ENCODE measurements at places on chromosomes 12 and 14. TPM values are rescaled to one million over a fixed set of nuclear protein-coding genes. Genes with fewer than 3 reads are reported as not detected.

SIRT4 gene
- 1.5 TPM for polyA plus RNA-seq

CLEC4C gene
- polyA plus RNA-seq: not detected

EML1 gene
- polyA plus RNA-seq: 11.8 TPM

TAS2R9 gene
- not detected for polyA plus RNA-seq

RNASE1 gene
- not detected for polyA plus RNA-seq

CBLN3 gene
- 8.6 TPM for polyA plus RNA-seq

ADIPOR2 gene
- polyA plus RNA-seq: 17.5 TPM

NPAS3 gene
- 0.04 TPM for polyA plus RNA-seq

SLC39A5 gene
- polyA plus RNA-seq: not detected

CYP27B1 gene
- polyA plus RNA-seq: 0.76 TPM

KCNH3 gene
- 0.02 TPM for polyA plus RNA-seq

SNRPF gene
- polyA plus RNA-seq: 8.9 TPM

ZDHHC22 gene
- not detected for polyA plus RNA-seq

NFE2 gene
- 0.89 TPM for polyA plus RNA-seq

CLEC6A gene
- polyA plus RNA-seq: not detected

OASL gene
- polyA plus RNA-seq: 0.49 TPM

ENDOU gene
- polyA plus RNA-seq: 0.06 TPM

CHMP4A gene
- 36.3 TPM for polyA plus RNA-seq

LHX5 gene
- not detected for polyA plus RNA-seq

SSTR1 gene
- 55.9 TPM for polyA plus RNA-seq

KCNC2 gene
- polyA plus RNA-seq: not detected

FOXG1 gene
- polyA plus RNA-seq: not detected

PABPN1 gene
- 143 TPM for polyA plus RNA-seq

SDR39U1 gene
- polyA plus RNA-seq: 28.9 TPM

NGB gene
- not detected for polyA plus RNA-seq

DERA gene
- polyA plus RNA-seq: 31.1 TPM

CLEC9A gene
- not detected for polyA plus RNA-seq

FAM186B gene
- 0.12 TPM for polyA plus RNA-seq

LRRK2 gene
- 1.5 TPM for polyA plus RNA-seq

SERPINA3 gene
- polyA plus RNA-seq: 0.91 TPM

PPP1R12A gene
- polyA plus RNA-seq: 52.4 TPM

DHH gene
- not detected for polyA plus RNA-seq

DYNLL1 gene
- polyA plus RNA-seq: 610 TPM

ESRRB gene
- not detected for polyA plus RNA-seq

GPRC5D gene
- polyA plus RNA-seq: not detected

KRT79 gene
- not detected for polyA plus RNA-seq

LIN7A gene
- 24.0 TPM for polyA plus RNA-seq

TMEM253 gene
- 0.75 TPM for polyA plus RNA-seq

IRAK3 gene
- polyA plus RNA-seq: 3.1 TPM

DLK1 gene
- not detected for polyA plus RNA-seq

WSCD2 gene
- polyA plus RNA-seq: not detected

ACOT6 gene
- polyA plus RNA-seq: not detected

AMHR2 gene
- not detected for polyA plus RNA-seq

SERPINA1 gene
- 0.40 TPM for polyA plus RNA-seq

ADAM21 gene
- polyA plus RNA-seq: 0.16 TPM

TTC9 gene
- polyA plus RNA-seq: 0.32 TPM

SLC6A15 gene
- 0.01 TPM for polyA plus RNA-seq

LRRC23 gene
- polyA plus RNA-seq: 12.7 TPM

SLC38A4 gene
- polyA plus RNA-seq: 7.4 TPM

ABCC9 gene
- 9.4 TPM for polyA plus RNA-seq

All from BJ (cell line).